ENCODE measurements at places on chromosomes 1 and 21.

DNA sequence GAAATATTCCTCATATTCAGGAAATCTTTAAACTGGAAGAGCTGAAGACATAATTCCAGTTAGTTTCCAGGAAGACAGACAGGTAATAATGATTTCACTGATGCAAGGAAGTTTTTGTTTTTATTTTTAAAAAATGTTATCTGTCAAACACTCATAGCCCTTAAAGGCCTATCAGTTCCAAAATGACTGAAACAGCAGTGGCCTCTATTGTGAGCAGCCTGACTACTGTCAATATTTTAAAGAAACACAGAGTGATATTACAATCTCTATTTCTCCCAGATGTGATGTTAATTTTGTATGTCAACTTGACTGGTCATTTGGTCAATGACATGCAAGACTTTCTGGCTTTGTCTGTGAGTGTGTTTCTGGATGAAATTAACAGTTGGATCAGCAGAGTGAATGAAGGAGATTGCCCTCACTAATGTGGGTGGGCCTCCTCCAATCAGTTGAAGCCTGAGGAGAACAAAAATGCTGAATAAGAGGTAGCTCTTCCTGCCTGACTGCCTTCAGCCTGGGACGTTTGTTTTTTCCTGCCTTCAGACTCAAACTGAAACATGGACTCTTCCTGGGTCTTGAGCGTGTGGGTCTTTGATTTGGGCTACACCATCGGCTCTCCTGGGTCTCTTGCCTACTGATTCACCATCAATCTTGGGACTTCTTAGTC is 31.3 kb upstream of the SLC30A10 start:
- no peak for DNase-seq

- no peak for DNase-seq
Observed at GRCh38 chr1:99176753-99177152, 87.5 kb upstream of the PLPPR4 start.

GRCh38 chr1:22325531-22326371 is 125.9 kb upstream of the ZBTB40 start:
- DNase-seq = no peak

DNA sequence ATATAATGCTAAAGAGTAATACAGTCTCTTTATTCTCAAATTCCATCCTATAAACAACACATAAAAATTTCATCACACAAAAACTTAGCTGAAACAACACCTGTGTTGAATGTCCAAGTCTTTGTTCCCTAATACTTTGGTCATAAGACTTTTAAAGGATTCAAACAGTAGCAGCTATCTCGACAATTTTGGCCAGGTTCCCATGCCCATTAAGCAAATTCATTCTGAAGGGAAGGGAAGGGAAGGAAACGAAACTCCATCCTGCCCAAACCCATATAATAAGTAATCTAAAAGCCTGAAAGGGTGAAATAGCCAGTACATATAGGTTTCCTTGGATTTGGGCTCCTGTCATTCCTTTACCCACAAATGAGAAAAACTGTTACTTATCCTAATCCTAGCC is 7.5 kb downstream of the IVNS1ABP start:
- DNase-seq = no peak

Data from activated T-cell treated with anti-CD3 and anti-CD28 coated beads, Interleukin-2, amount 50 U/mL, for 48 hours (primary cell).